ENCODE measurements at places on chromosomes 6 and 20.

- DNase-seq: no peak
Observed at GRCh38 chr20:10253780-10254179, 35.1 kb downstream of the SNAP25 start.

- DNase-seq: no peak
Observed at GRCh38 chr6:21928827-21929226, 335.3 kb downstream of the SOX4 start.

GRCh38 chr6:22828179-22829062, 259.1 kb downstream of the HDGFL1 start:
- no peak for DNase-seq

- DNase-seq: no peak
Observed at GRCh38 chr20:33316958-33317357, 33.9 kb downstream of the BPIFB1 start.

DNA sequence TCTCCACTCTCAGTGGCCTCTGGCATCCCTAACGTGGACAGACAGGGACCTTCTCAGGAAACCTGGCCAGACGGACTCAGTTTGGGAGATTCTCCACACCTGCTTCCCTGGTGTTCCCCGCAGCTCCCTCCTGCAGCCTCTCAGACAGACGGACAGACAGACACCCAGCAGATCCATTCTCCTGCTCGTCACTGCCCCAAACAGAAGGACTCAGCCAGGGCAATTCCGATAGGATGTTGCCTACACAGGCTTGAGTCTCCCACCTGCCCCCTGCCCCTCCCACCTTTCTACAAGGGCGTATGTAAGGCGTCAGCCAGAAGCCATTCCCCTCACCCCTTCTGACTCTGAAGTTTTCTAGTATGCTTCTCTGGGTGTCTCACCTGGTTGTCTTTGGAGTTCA, 428 bp downstream of the CCM2L start:
- DNase-seq: no peak

- DNase-seq: no peak
Observed at GRCh38 chr6:36590237-36590636, 3.9 kb upstream of the SRSF3 start.

DNA sequence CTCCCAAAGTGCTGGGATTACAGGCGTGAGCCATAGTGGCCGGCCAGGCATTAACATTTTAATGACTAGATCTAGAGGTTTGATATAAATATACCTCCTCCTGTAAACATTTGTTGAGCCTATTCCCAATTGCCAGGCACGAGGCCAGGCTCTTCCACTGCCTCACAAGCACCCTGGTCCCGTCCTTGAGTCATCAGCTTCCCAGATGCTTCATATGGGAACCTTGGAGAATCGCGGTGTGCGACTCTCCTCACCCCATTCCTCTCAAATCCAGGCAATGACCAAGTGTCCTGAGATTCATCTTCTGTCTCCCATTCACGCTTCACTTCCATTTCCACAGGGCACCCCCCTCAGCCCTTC, 35.9 kb upstream of the PIM1 start:
- DNase-seq: no peak

DNA sequence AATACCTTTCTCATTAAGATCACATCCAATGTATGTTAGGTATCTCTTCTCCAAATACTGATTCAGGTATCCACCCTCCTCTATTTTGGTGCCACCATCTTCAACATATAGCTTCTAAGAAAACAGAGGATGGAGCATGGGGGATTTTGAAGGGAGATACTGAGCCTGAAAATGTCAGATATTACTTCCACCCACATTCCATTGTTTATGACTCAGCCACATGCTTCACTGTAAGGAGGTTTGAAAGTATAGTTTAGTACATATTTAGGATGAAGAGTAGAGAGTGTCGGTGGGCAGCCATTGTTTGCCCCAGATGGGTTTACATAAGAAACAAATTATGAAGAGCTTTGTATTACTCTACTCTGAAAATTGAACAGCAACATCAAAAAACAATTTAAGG, 286.7 kb downstream of the TFAP2B start:
- DNase-seq: no peak

DNA sequence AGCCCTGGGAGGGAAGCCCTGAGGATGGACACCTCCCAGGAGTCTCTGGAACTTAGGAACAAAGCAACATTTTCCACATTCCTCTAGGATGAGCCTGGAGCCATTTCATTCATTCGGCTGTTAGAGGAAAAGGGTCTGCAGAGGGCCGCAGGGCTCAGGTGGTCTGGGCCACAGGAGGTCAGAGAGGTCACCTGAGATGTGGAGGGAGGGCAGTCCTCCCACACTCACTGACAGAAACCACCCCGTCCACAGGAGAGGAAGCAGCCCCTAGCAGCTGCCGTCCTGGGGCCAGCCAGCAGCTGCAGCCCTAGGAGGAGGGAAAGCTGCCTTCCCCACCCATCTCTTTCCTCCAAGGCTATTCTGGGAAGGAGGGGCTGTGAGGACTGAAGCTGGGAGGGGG, 207.0 kb downstream of the CDC5L start:
- DNase-seq: no peak

DNA sequence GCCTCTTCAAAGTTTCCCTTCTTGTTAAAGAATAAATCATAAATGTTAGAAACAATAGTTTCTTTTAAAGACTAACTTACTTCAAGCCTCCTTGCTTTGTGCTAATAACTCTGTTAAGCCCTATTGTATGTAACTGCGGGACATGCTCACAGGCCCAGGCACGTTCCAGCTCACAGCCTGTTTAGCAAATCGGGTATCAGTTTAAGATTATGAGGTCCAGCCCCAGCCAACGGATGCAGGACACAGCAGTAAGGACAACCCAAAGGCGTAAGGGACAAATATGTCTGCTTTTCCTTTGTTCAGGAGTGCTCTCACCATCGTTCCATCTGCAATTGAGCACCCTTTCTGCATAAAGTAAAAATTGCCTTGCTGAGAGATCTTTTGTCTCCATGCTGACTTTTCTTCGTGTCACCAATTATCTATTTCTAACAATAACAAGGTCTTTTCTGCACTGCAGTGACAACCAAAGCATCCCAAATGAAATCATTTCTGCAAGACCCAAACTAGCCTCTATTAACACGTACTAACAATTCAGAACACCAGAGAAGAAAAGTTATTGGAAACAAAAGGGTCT, 1.4 kb downstream of the C6orf52 start:
- DNase-seq: no peak

GRCh38 chr6:113894712-113895674, 37.8 kb downstream of the MARCKS start:
- DNase-seq: no peak

DNA sequence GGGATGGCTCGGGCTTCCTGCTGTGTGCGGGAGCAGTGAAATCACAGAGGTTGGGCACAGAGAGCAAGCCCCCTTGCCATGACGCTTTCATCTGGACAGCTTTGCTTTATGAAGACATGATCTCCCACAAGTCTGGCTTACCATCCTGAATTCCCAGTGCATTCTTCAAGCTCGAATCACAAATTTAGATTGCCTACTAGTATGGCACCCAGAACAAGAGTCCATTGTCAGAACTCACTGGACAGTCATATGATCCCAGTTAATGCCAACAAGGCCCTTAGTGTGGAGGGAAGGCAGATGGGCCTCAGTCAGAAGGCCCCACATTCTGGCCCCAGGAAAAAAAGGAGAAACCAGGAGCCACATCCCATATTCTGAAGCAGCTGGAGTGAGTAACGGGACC, 147.3 kb upstream of the FOXQ1 start:
- no peak for DNase-seq

- no peak for DNase-seq
Observed at GRCh38 chr6:20882014-20882413, 347.8 kb downstream of the CDKAL1 start.

DNA sequence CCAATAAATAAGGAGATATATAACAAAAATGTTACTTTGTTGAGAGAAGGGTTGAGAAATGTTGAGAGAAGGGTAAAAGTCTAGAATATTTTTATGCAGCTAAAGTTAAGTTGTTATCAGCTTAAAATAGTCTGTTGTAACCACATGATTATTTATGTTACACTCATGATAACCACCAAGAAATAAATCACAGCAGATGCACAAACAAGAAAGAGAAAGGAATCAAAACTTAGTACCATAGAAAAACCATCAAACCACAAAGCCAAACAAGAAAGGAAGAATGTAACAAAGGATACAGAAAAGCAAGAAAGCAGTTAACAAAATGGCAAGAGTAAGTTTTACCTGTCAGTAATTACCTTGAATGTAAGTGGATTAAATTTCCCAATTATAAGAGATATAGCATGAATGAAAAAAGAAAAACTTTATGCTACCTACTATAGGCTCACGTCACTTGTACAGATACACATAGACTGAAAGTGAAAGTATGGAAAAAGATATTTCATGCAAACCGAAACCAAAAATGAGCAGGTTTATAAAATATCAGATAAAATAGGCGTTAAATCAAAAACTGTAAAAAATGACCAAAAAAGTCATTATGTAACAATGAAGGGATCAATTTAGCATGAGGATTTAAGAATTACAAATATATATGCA, 93.6 kb downstream of the STXBP5 start:
- DNase-seq: no peak

GRCh38 chr6:1834207-1834606, 224.5 kb downstream of the FOXC1 start:
- no peak for DNase-seq

- DNase-seq: no peak
Observed at GRCh38 chr6:136600818-136601217, 50.6 kb upstream of the MAP7 start.

GRCh38 chr6:145327586-145327985, 407.7 kb downstream of the EPM2A start:
- DNase-seq: no peak

DNA sequence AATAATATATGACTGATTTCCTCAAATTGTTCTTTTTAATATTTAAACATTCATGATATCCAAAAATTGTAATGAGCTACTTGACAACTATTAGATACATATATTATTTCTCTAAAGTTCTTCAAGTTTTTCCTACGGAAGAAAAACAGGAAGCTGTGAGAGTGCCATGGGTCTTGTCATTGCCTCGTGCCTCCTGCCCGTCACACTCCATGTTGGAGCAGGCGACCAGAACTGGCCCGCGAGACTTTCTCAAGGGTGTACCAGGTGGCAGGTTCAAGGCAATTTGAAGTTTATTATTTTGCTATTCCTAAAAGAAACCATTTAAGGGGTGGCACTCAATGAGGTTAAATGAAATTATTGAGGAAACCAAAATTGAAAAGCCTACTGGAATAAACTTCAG, 337.2 kb downstream of the HACE1 start:
- DNase-seq: no peak

DNA sequence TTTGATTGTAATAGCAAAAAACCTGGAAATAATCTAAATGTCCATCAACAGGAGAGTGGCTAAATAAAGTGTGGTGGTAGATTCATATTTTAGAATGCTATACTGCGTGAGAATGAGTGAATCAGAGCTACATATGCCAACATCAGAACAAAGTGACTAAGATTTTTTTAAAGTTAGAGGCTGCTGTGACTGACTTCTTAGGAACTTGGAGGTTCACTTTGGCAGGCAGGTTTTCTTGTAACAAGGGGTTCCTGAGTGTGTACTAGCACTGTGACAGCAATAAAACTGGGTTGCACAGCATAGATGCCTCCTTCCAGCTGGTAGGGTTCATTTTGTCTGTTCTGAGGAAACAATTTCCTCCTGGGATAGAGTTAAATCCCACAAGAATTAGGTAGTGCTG, 75.3 kb upstream of the ENPP5 start:
- DNase-seq: no peak

DNA sequence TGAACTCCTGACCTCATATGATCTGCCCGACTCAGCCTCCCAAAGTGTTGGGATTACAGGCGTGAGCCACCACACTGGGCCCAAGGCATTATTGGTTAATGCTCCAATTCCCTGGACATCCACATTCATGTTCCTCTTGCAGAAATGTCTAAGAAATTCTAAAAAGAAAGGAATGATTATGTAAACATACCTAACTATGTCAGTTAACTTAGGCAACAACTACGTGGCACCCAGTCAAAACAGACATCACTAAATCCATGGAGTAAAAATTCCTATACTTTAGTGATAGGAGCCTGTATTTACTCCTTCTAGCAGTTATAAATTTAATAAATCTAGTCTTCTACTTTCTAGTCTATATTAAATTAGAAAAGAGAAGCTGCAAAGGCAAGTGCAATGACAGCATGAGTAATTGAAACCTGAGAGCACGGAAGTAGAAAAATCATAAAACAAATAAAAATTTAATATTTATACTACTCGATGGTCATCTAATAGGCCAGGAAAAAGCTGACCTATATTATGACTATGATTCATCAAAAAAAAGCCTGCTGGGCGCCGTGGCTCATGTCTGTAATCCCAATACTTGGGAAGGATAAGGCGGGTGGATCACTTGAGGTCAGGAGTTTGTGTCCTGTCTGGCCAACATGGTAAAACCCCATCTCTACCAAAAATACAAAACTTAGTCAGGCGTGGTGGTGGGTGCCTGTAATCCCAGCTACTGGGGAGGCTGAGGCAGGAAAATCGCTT, 4.2 kb downstream of the AHI1 start:
- no peak for DNase-seq

GRCh38 chr20:9831032-9831431, 7.8 kb downstream of the PAK5 start:
- no peak for DNase-seq

- no peak for DNase-seq
Observed at GRCh38 chr20:48606841-48607543, 220.8 kb downstream of the PREX1 start.

DNA sequence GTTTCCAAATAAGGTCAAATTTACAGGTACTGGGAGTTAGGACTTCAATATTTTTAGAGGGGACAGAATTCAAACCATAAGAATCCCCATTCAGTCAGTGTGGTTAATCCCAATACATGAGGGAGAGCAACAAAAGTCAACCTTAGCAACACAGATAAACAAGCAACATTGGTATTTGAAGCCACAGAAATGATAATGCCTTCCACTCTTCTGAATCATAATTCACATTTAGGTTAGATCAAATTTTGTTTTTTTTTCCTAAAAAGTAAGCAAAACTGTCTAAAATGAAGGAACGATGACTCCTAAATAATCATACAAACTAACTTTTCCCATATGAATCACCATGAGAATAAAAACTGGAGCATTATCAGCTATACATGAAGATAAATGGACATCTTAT, 246.0 kb upstream of the TENT5A start:
- DNase-seq: no peak

- no peak for DNase-seq
Observed at GRCh38 chr6:71043902-71044301, 87.0 kb upstream of the B3GAT2 start.

DNA sequence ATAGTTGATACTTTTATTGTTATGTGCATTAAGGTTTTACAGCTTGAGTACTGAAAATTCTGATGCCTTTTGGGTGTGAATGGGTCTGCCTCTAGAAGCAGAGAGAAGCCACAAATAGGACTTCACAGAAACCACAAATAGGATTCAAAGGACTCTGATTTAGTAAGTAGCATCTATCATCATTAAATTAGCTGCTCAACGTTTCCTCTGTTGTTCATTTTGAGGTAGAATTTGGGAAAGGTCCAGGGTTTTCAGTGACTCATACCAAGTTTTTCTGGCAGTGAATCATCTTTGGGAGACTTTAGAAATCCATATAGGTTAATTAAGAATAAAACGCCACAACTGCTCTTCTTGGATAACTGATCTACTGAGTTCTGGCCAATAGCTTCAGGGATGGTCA, 105.1 kb downstream of the PHF3 start:
- no peak for DNase-seq
